ENCODE measurements at places on chromosomes 4 and X.

DNA sequence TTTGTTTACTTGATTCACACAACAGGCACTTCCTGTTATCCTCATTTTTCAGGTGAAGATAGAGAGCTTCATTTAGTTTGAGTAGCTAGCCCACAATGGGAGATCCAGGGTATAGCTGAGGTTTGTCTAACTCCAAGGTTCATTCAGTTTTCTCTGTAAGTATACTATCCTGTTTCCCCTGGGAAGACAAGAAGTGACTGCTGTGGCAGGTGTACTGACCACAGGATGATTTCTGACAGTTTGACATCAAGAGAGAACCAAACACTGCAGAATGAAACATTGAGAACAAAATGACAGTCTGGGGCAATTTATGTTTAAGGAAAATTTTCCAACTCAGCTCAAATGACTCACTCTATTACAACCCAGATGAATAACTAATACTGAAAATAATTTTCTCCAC is 958.0 kb downstream of the STPG2 start:
- no peak for DNase-seq

DNA sequence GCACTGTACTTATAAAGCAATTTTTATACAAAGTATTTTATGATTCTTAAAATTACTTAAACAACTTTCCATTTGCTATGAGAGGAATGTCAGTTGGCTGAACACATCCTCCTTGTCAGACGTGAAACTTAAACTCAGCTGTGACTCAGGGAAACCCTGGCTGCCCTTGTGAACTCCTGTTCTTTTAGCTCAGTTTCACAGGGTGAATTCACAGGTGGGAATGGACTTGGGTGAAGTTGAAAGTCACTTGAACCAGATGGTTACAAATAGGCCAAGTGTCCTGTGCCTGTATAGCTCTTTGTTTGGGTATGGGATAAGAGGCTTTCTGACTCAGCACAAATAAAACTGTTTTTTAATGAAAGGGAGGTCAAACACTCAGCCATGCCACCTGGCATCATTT is 67.4 kb upstream of the FAM47B start:
- DNase-seq: no peak

- DNase-seq: no peak
These were observed 118.3 kb upstream of the PUDP start for GRCh38 chrX:7266288-7266687.

GRCh38 chr4:123631786-123632692 is 235.4 kb downstream of the SPRY1 start:
- no peak for DNase-seq

GRCh38 chrX:12421918-12422317 is 283.6 kb downstream of the FRMPD4 start:
- no peak for DNase-seq

DNA sequence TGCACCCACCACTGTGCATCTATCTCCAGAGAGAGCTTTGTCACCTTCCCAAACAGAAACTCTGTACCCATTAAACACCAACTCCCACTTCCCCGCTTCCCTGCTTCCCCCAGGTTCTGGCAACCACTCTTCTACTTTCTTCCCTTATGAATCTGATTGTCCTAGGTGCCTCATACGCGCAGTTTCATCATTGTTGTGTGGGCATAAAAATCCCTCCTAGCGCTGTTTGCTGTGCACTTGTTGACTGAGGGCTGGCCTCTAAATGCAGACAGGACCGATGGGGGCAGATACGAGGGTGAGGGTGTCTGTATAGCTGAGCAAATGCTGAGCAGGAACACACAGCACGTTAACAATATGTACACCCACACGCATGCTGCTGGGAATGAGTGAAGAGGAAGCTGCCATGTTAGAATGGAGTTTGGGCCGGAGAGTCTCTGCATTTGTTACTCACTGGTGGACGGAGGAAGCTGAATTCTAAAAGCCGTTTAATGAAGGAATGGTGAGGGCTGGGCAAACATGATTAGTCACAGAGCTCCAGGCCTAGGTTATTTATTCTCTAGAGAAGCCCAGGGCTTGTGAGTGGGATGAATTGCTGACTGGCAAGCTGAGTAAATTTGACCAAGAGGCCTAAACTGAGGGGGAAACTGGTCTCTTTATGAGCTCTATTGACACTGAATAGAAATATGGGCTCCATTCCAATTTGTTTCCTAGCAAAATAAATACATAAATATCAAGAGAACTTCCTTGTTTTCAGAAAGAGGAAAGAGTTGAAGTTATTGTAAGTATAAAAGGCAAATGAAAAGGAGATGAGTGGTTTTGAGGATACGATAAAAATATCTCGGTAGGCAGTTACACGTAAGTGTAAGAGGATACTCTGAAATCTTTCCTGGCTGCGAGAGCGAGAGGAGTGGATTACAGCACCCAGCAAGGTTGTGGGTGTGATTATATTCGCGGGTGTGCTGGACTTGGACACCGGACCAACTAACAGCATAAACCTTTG is 95.9 kb upstream of the RPS6KA3 start:
- no peak for DNase-seq

DNA sequence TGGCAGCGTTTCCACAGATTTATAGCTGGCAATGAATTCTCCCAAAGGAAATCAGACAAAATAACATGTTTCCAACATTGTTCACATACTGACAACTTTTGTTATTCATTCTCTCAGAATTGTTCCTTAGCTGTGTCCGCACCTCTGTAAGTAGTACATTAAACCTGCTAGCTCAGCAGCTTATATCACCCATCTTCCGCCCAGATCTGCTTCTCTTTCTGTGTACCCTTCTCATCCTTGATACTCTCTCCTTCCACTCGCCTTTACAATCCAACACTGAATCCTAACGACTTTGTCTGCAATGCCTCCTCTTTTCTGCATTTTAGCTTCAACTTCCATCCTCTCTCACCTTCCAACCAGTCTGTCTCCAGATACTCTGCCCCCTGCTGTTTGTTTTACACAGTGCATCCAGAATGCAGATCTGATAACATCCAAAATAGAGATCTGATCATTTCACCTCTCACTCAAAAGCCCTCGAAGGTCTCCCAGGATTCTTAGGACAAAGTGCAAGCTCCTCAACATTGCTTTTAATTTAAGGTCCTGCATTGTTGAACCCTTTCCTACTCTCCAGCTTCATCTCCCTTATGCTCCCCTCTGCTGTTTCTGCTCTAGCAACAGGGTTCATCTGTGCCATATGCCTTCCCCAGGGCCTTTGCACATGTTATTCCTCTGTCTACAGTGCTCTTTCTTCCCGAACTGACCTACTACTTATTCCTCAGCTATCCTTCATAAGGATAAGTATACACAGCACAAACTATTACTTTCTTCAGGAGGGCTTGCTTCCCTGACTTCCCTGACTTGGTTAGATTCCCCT is 67.3 kb upstream of the VBP1 start:
- peak; percentile 41 for DNase-seq

DNA sequence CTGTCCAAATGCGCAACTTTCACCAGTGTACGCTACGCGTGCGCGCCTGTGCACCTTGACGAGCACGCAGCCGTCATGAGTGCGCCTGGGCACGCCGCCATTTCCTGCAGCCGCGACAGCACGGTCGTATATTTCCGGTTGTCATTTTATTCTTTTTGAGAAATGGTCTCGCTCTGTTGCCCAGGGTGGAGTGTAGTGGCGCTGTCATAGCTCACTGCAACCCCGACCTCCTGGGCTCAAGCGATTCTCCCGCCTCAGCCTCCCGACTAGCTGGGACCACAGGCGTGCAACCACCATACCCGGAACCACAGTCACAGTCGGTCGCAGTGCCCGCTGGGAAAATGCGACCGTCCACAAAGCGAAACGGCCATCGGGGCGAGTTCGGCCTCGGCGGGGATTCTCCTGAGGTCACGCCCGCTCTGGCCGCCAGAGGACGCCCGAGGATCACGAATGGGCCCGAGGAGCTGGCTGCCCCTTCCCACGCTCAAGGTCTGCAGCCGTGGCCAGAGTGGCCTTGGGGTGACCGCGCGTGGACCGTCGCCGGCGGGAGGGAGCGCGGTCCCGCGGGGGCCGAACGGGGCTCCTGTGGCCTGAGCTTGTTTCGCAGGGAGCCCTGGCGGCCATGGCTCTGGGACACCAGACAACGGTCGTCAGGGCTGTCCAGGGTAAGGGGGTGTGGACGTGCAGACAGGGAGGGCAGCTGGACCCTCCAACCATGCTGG is 23.7 kb upstream of the PNMA3 start:
- peak; percentile 53 for DNase-seq

DNA sequence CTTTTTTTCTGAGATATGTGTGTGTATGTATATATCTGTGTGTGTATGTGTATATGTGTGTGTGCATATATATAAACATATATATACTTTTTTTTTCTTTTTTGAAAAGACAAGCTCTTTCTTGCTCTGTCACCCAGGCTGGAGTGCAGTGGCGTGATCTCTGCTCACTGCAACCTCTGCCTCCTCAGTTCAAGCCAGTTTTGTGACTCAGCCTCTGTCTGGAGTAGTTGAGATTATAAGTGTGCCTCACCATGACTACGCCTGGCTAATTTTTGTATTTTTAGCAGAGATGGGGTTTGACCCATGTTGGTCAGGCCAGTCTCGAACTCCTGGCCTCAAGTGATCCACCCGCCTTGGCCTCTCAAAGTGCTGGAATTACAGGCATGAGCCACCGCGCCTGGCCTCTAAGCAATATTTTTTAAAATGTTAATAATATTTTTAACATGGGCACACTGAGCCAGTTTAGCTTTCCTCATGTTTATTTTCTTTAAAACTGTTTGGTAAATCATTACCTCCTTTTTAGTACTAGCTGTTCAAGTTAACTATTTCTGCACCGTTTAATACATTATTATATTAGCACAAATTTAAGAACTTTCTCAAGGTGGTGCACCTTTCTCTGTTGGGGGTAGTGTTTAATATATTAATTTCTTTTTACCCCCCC is 33.3 kb downstream of the BBS12 start:
- no peak for DNase-seq

DNA sequence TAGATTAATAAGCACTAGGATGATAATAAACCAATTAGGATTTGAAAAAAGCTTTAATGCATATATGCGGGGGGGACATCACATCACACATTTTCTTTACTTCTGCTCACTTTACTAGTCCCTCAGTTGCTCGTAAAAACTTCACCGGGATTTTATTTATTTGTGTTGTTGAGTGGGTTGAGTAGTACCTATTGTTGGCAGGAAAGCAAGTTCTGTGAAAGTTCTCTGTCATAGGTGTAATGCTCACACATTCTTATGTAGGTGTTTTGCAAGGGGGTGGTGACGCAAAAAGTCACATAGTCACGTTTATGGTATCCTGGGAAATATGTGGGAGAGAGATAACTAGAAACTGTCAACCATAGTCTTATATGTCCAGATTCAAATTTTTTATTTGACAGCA is 65.3 kb downstream of the PDLIM5 start:
- DNase-seq: no peak

DNA sequence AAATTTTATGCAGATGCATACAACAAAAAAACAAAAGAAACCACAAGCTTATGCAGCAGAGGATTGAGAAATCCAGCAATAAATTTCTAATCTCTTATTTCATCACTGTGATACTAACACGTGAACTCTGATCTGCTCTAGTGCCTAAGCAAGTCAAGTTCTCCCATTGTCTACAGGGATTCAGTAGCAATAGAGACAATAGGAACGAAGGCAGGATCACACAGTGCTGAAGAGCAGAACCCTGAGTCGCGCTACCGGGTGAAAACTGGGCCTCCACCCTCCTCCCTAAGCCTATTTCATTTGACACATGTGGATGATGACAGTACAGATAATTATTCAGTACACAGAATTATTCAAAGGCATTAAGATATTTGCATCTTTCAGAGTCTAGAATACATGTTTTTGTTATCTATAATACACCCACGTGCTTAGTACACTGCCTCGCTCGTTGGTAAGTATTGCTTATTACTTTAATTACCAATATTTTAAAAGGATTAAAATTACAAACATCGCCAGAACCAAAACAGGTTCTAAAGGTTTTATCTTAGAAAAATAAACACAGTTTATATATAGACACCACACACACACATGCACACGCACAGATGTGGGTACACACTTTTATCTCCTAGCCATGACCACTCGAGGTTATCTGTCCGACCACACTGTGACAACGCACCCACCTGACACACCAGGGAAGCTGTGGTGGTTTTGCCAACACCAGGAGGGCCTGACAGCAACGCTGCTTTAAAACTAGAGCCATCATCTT is 60.1 kb downstream of the RFC1 start:
- DNase-seq: no peak

- DNase-seq: no peak
These were observed 42.2 kb upstream of the HSD17B10 start for GRCh38 chrX:53476371-53476770.

DNA sequence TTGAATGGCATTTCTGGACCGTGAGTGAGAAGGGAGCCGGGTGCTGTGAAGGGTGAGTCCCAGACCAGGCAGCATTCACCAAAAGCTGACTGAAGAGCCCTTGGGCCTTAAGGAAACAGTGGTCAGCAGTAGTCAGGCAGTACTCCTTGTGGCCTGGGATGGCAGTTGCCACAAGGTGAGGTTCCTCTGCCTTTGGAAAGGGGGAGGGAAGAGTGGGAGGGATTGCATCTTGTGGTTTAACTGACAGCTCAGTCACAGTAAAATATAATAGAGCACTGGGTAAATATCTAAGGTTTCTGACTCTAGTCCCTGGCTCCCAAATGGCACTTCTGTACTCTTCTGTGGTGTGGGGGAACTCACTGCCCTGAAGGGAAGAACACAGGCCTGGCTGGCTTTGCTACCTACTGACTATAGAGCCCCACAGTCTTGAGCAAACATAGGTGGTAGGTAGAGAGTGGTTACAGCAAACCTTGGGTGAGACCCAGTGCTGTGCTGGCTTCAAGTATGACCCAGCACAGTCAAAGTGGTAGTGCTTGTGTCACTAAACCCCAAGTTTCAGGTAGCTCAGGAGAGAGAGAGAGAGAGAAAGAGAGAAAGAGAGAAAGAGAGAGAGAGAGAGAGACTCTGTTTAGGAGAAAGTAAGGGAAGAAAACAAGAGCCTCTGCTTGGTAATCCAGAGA is 154.2 kb downstream of the TEX11 start:
- no peak for DNase-seq

DNA sequence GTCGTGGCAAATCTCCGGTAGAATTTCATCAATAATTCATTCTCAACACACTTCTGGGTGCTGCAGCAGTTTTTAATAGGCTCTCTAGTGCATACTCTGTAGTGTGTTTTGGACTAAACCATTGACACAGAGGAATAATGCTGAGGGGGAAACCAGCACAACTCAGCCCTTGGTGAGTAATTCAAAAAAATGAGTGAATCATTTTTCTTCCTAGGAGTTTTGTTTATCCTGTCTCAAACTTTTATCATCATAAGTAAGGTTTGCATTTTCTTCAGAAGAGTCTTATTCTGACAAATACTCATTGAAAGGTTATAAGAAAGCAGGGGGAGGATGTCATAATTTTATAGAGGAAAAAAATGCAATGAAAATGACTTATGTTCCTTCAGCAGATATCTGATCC is 2542.7 kb downstream of the PCDH7 start:
- DNase-seq: no peak

- DNase-seq: no peak
These were observed 44.3 kb downstream of the NYX start for GRCh38 chrX:41491267-41492004.

DNA sequence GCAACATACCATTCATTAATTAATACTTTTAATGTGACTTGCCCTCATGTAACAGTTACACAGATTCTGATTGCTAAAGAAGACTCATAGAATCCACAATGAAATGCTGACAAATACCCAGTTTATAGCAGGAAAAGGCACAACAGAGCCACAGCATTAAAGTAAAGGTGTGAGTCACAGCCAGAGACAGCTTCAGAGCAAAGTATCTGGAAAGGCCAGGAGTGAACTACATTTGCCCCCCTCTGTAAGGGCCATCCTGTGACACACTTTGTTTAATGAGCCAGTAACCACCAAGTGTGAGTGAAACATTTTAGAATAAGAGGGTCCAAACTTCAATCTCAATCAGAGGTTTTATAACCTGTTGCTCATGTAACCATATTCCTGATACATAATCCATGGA is 133.8 kb upstream of the TACR3 start:
- DNase-seq: no peak

Data from CD8-positive, alpha-beta T cell (primary cell).